Naive thymus-derived CD4-positive, alpha-beta T cell (primary cell): ENCODE measurements at places on chromosomes 7 and 10. TPM values are rescaled to one million over a fixed set of nuclear protein-coding genes. Genes with fewer than 3 reads are reported as not detected.

DNA sequence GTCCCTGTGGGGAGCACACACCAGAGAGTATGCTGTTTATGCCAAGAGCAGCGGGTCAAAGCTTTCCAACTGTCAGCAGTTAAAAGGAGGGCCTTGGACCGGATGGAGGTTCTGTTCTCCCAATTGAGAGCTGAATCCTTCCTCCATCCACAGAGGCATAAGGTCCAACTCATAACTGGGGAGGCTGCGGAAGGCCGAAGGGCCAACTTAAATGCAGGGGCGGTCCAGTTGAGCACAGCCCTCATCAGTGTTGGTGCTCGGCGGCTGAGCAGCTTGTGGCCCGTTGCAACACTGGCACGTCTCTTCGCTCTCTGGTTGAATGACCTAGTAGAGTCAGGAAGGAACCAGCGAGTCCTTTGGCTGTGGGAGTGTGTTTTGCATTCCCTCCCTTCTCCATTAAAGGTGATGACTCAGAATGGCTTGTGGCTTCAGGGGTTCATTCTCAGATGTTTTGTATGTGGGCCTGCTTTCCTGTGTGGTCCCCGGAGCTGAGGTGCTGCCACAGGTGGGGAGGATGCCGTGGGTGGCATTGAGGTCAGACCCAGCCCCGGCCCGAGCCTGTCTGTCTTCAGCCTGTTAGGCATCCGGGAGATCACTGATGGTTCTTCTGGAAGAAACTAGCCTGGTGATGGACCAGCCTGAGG is 44.8 kb upstream of the DMBT1 start:
- peak; percentile 21 for DNase-seq

DNA sequence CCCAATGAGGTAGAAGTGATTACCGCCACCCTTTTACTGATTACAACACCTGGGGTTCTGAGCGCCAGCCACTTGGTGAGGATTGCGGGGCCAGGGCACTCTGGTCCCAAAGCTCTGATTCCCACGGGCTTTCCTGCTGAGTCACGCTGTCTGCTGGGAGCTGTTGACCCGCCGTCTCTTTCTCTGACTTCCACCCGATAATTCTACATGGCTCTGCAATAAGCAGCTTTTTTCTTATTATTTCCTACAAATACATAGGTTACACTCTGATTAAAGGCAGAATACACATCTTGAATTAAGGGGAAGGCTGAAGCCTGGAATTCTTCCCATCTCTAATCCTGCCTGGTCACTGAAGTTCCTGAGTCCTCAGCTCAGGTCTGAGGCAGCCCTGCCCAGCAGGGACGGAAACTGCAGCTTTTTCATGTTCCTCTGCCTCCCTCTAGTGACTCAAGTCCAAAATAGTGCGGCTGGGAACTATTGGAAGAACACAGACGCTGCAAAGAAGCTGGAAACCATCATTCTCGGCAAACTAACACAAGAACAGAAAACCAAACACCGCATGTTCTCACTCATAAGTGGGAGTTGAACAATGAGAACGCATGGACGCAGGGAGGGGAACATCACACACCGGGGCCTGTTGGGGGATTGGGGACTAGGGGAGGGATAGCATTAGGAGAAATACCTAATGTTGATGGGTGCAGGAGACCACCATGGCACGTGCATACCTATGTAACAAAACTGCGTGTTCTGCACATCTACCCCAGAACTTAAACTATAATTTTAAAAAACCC is 178.3 kb downstream of the PRKCQ start:
- peak; percentile 60 for DNase-seq

DNA sequence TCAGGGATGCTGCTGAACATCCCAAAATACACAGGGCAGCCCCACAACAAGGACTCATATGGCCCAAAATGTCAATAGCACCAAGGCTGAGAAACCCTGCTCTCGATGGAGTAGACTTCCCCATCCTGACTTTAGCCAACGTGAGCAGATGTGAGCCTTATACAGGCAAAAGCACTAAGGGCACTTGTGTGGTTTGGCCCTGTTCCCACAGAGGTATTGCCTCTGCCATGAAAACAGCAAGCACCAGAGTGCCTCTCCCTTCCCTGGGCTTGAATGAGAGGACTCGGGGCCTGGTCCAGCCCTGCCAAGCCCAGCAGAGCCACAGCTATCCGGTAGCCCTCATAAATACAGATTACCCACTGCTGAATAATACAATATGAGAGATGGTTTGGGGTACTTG is 47.5 kb downstream of the ACSM6 start:
- DNase-seq = no peak

DNA sequence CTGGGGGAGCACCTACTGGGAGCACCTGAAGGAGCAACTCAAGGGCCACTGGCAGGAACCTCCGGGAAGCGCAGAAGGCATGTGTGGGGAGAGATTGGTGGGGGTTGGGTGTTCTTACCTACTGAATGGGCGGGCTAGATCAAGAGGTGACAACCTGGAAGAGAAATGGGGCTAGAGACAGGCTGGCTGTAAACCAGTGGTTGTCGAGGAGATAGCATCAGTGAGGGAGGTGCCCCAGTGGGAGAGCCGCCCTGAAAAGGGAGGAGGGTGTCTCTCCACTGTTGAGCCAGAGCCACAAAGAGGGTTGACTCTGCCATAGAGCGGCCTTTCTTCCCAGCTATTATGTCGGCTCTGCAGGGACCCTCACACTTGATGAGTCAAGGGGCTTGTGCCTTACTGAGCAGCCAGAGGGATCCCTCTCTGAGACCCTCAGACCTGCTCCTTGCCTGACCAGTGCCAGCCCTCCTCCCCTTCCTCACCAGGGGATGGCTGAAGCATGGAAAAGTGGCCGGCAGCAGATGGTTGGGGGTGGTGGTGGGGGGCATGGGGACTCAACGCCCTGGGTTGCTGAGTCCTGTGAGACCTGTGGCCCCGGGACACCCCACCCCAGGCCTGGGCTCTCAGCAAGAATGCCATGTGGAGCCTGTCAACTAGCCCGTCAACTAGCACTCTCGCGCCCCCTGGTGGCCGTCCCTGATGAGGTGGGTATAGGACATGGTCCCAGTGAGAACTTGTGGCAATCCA is 36.4 kb upstream of the PURB start:
- DNase-seq = peak; percentile 82

DNA sequence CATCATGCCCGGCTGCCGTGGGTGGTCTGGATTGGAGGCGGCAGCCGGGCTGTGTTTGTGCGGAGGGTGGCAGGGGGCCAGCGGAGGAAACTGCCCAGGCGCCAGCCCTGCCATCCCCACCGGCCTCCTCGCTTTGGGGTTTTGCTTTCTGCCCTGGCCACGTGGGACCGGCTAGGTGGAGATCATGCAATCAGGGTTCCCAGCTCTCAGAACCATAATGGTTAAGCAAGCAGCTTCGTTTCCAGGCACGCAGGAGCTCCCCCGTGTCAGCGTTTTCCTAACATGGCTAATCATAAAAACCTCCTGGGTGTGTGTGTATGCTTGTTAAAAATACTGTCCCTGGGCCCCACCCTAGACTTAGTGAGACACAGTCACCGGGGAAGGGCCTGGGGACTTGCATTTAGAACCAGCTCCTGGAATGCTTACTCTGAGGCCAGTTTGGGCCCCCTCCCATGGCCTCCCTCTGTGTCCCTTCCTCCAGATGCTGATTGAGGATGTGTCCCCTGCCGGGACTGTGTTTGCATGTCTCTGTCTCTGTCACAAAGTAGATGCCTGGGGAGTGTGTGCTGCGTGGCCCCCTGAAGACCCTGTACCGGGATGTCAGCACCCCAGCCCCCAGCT is 119.3 kb downstream of the CUX1 start:
- no peak for DNase-seq

DNA sequence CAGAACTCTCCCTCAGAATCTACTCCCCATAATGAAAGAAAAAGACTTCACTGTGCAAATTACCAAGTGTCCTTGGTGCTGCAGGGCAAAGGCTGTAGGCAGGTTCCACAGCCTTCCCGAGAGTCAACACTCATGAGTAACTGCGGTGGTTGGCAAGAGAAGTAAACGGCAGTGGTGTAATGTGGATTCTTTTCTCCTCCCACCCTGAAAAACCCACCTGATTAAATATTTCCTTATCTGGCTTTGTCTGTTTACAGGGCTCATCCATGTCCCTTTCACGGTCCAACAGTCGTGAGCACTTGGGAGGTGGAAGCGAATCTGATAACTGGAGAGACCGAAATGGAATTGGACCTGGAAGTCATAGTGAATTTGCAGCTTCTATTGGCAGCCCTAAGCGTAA is 300.9 kb downstream of the BICC1 start:
- no peak for DNase-seq

- DNase-seq = no peak
Observed at GRCh38 chr10:52322936-52323335, 8.9 kb downstream of the DKK1 start.

GRCh38 chr10:70130878-70131559 is 1.6 kb downstream of the AIFM2 start:
- DNase-seq = no peak

GRCh38 chr10:121838149-121838548 is 89.7 kb downstream of the ATE1 start:
- DNase-seq = no peak

DNA sequence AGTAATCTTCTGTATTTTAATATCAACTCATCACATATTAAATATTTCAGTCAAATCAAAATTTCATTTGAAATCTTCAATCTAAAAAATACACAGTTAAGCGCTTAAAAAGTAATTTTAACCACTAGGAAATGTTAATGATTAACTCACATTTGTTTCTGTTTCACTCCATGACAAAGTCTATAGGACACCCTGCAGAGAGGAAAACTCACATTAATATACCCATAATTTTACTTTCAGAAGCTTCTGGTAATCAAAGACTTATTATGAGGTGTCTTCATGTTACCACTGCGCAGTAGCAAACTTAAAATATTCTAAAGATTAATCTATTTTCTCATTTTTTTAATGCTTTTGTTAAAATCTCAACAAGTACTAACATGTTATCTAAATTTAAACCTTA is 41.0 kb upstream of the ZNF518A start:
- DNase-seq = no peak

- DNase-seq = no peak
Observed at GRCh38 chr10:110174201-110174600, 33.2 kb upstream of the MXI1 start.

DNA sequence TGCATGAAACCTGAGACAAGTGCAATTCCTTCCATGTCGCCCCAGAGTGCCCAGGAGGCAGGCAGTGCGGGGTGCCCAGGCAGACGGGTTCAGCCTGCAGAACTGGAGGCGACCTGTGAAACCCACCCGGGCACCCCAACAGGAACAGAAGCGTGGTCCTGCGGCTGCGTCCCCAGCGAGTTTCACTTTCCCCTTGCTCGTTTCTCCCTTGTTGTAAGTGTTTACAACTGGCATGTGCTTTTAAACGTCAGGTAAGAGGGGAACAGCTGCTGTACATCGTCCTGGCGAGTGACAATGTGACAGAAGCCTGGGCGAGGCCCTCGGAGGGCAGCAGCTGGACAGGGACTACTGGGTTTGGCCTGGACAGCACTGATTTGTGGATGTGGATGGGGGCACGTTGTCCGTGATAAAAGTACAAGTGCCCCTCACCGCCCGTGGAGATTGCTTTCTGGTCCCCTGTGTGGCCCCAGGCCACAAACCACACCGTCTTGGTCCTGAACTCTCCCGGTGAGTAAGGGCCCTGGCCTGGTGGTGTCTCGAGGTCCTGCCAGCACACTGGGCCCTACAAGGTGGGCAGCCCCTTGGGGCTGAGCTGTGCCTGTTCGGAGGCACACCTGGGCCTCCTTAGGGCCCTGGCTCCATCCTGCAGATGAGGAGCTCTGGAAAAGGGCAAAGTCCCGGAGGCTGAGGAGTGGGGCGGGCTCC is 4.0 kb downstream of the VENTX start:
- no peak for DNase-seq

GRCh38 chr7:83941300-83941699 is 253.3 kb downstream of the SEMA3A start:
- no peak for DNase-seq

DNA sequence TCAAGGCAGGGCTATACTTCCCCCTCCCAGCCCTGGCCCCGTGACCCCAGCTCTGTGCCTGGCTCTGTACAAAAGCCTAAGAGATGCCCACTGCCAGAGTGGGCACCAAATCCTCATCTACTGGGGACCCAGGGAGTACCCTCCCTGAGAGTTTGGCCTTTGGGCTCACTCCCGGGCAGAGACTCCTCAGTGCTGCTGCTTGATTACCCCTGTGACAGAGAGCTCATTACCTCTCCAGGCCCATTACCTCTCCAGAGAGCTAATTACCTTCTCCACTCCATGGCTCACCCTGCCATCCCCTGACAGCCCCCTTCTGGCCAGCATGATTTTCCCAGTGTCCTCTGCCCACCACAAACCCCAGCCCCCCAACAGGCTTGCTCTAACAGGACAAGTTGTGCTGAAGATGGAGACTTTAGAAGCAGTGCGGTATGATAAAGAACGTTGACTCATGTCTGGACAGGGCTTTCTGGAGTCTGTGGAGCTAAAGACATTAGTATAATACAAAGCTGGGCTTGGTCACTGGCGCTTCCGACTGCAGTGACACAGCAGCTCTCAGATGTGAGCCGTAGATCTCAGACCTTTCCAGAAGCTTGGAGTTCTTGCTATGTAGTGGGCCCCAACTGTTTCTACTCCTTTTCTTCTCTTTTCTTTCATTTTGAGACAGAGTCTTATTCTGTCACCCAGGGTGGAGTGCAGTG is 111.3 kb upstream of the KCTD7 start:
- DNase-seq = no peak

GRCh38 chr10:110903280-110904278 is 15.4 kb downstream of the BBIP1 start:
- no peak for DNase-seq

- no peak for DNase-seq
Observed at GRCh38 chr10:36440539-36440938, 684.9 kb upstream of the ANKRD30A start.

GRCh38 chr7:107318523-107319160 is 149.8 kb downstream of the HBP1 start:
- no peak for DNase-seq

DNA sequence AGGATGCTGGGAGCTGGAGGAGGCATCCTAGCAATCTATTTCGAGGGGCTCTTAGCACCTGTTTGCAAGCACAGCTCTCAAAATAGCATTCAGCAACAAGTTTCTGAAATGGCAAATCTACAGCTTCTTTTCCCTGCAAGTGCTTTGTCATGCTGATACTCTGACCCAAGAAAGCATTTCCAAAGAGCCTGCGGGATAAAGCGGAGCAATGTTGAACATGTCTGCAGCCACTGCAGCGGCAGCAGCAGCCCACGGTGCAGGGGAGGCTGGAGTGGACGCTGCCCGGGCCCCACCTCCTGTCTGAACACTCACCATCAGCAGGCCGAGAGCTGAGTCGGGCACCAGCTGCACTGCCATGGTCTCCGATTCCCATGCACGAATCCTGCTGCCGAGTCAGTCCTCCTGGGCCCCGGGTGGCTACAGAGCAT is 964 bp downstream of the FRMD4A start:
- no peak for DNase-seq

GRCh38 chr7:78993341-78993740 is 460.1 kb downstream of the MAGI2 start:
- no peak for DNase-seq

The CISD1 gene
- 5.1 TPM for total RNA-seq

The SLC4A2 gene
- 118 and 125 TPM in 2 replicates for total RNA-seq

The MMP21 gene
- total RNA-seq = 0.10 and 0.29 TPM in 2 replicates

The NEBL gene
- total RNA-seq = 0.13 TPM

The ADAM8 gene
- total RNA-seq = 21.8 TPM

The COL1A2 gene
- total RNA-seq = 0.41 TPM

The MSS51 gene
- total RNA-seq = 3.5 and 3.7 TPM in 2 replicates

The TMEM270 gene
- total RNA-seq = not detected

The HTR5A gene
- not detected for total RNA-seq

The JAKMIP3 gene
- 0.22 TPM for total RNA-seq

The MKX gene
- 0.05 TPM in 1 of 2 replicates, not detected in the other for total RNA-seq

The XRCC2 gene
- total RNA-seq = 1.4 TPM

The DDIT4 gene
- 135 TPM for total RNA-seq

The SP4 gene
- total RNA-seq = 43.4 TPM

The ANKRD2 gene
- not detected for total RNA-seq

The ZNF727 gene
- total RNA-seq = 0.59 TPM

The CDHR1 gene
- total RNA-seq = not detected
